Stimulated activated CD4-positive, alpha-beta T cell treated with anti-CD3 and anti-CD28 coated beads, Interleukin-4, amount 100 ng/mL, for 48 hours (primary cell): ENCODE measurements at places on chromosomes 5 and 9.

DNA sequence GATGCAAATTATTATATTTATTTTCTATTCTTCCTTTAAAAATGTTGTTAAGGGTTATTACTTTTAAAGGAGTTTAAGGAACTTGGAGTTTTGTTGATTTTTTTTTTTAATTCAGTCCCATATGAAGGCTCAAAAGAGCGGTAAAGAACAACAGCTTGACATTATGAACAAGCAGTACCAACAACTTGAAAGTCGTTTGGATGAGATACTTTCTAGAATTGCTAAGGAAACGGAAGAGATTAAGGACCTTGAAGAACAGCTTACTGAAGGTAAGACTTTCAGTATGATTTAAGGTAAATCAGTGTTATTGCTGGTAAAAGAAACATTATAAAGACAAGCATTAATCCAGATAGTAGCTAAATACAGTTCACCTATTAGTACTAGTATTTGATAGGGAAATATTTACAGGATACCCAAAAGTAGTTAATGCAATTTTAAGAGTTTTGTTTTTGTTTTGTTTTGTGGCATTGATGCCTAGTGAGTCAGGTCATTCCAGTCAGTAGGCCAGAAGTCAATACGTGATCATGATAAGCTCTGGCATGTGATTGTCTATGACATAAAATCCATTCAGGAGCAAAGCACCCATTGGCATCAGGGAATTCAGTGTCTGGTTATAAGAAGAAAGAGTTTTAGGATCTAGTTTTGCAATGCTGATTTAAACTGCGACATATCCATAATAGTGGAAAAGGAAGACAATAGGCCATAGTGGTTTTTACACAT lies 49.2 kb downstream of the CNTRL start:
- no peak for DNase-seq

- DNase-seq: no peak
Measured at GRCh38 chr9:3007326-3007725, 163.4 kb upstream of the PUM3 start.

GRCh38 chr9:136576269-136576626 lies 30.4 kb upstream of the NOTCH1 start:
- no peak for DNase-seq

GRCh38 chr9:80070071-80070742 lies 498.4 kb downstream of the TLE4 start:
- DNase-seq: no peak

GRCh38 chr9:27413511-27414219 lies 110.4 kb upstream of the IFNK start:
- DNase-seq: no peak

DNA sequence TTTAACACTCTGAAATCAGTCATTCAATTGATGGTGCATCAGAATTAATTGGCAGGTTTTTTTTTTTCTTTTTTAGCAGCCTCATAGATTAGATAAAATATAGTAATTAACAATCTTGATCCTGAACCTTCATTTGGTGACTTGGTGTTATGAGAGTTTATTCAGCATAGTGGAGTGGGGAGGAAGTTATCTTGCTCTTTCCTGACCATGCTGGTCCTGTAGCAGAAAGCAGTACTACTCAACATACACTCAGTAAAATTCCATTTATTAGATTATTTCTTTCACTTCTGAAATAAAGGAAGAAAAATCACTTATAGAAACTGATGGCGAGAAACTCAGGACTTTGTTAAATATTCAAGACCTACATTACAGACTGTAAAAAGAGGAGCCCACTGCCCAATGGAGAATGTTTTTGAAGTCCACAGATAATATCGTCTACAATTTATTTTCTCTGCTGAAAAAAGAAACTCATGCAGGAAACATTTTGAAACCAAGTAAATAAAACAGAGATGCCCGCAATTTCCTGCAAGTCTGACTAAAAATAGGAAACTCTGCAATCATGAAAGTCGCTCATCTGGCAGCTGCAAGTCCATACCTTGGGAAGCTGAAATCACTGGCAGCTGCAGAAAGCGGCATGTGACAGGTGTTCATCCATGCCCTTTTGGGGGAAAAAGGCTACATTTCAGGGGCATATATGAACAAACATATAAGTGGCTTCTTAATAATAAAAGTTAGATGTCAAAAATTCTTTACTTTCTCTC lies 233.2 kb upstream of the RFX3 start:
- DNase-seq: no peak

GRCh38 chr9:101574731-101575333 lies 19.9 kb downstream of the PPP3R2 start:
- no peak for DNase-seq

GRCh38 chr9:75200892-75201470 lies 112.7 kb downstream of the OSTF1 start:
- no peak for DNase-seq
